Hepatocyte (in vitro differentiated cells): ENCODE measurements at places on chromosomes 12 and 14. TPM values are rescaled to one million over a fixed set of nuclear protein-coding genes. Genes with fewer than 3 reads are reported as not detected.
A peak's percentile ranks its signal among the peaks of the same experiment; 100 is the strongest.

DNA sequence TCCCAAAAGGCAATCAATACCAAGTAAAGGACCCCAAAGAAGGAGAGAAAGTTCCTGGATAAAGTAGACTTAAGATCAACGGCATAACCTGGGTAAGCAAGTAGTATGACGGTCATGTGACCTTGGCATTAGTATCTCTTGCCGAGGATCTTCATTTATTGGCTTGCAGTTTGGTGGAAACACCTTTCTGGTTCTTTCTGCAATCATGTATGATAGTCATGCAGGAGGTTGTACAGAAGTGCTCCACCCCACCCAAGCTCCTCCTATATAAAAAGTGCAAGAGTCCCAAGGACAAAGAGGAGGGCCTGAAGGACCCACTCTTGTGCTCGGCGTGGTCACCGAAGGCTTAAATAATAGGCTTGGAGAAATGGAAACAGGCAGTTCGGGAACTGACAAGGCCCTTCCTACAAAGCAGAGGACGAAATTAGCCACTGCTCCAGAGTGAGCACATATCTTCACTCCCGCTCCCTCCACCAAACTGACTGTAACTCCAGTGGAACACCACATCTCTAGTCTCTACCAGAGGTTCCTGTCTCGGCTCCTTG, 750 bp downstream of the CS start:
- peak overlapping the region; percentile 63 for H3K4me3 ChIP-seq
- H3K4me1 ChIP-seq, result peaks cover 17% of the 10 kb centered on the region
- H3K27ac ChIP-seq, result peak overlapping the region; percentile 94
- peak; percentile 32 for DNase-seq

DNA sequence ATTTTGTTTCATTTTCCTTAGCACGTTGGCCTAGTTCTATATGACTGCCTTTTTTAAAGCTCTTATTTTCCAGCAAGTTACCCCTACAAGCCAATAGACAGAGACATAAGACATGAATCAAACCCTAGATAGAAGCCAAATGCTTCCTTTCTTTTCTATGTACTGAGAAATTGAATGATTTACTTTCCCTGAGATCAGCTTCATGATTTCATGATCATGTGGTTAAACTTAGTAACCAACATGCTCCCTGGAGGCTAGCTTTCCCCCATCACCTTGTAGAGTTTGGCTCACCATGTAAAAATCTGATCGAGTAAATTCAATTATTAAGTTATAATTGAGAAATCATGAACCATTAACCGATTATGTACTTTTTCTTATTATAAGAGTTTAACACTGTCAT, 148.1 kb upstream of the LRIG3 start:
- no peaks in the 10 kb centered on the region for H3K4me1 ChIP-seq
- H3K4me3 ChIP-seq, result no peak overlapping the region

DNA sequence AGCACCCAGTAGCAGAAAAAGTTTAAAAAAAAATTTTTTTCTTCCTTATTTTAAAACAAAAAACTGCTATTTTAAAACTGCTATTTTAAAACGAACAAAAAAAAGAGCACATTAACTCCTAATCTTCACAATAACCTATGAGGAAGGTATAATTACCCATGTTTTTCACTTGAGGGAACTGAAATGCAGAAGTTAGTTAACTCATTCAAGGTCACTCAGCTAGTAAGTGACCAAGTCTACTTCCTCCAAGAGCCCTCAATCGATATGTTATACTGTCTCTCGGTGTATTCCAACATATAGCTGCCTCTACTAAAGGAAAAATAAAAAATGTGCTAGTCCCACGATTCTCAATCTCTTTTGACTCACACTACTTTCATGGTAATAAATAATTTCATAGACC, 7.8 kb downstream of the RPAP3 start:
- no peaks in the 10 kb centered on the region for H3K27me3 ChIP-seq
- no peak overlapping the region for H3K4me3 ChIP-seq
- H3K4me1 ChIP-seq, result no peaks in the 10 kb centered on the region
- H3K27ac ChIP-seq, result no peak overlapping the region

GRCh38 chr14:63717702-63718101, 10.2 kb downstream of the SGPP1 start:
- no peak overlapping the region for H3K27ac ChIP-seq
- no peaks in the 10 kb centered on the region for H3K27me3 ChIP-seq
- DNase-seq, result no peak
- H3K4me1 ChIP-seq, result no peaks in the 10 kb centered on the region
- H3K4me3 ChIP-seq, result no peak overlapping the region

- H3K36me3 ChIP-seq, result no peaks in the 10 kb centered on the region
- H3K4me1 ChIP-seq, result no peaks in the 10 kb centered on the region
- no peak overlapping the region for H3K27ac ChIP-seq
These were observed 309.0 kb downstream of the VRK1 start for GRCh38 chr14:97106166-97106565.

GRCh38 chr14:92943855-92944570, 21.1 kb downstream of the CHGA start:
- H3K36me3 ChIP-seq, result no peaks in the 10 kb centered on the region
- no peaks in the 10 kb centered on the region for H3K27me3 ChIP-seq
- H3K4me1 ChIP-seq, result no peaks in the 10 kb centered on the region
- H3K4me3 ChIP-seq, result no peak overlapping the region
- no peak for DNase-seq

DNA sequence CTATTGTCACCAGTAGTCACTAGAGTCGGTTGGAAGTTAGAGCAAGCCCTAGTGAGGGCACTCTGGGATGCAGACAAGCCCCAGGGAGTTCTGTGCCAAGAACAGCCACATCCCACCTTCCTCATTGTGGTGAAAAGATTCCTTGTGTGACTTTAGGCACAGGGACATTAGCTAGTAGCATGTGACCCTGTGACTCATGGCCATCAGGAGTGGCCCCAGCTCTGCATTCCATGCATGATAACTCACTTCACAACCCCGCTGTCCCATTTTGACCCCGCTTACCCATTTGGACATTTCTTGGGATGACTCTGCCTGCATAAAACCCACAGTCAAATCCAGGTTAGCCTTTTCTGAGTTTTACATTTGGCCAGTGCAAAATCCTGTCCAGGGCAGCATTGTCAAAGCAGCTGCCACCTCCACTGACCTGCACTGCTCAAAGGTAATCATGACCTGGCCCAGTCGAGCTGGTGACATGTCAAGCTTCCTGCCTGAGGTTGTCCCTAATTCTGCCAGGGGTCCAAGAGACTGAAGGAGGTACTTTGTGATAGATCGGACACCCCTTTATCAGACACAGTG, 430.5 kb downstream of the DPF3 start:
- H3K27ac ChIP-seq, result peak overlapping the region; percentile 48
- peak; percentile 41 for DNase-seq

DNA sequence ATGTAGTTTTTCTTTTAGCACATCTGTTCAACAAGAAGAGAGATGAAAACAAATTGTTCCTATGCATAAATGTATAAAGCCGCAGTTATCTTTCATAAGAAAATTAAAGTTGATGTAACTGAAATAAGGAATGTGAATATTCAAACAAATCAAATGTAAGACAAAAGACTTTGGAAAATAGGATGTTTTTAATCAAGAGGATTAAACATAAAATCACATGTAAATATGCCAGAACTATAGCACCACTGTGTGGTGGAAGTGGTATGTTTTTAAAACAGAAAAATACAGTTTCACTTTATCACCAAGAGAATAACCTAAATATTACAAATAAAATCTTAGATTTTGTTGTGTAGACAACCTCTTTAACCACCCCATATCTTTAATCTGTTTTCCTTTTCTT, 40.4 kb downstream of the CAPS2 start:
- H3K4me1 ChIP-seq, result peaks cover 3% of the 10 kb centered on the region
- no peak overlapping the region for H3K27ac ChIP-seq
- H3K36me3 ChIP-seq, result no peaks in the 10 kb centered on the region

- H3K36me3 ChIP-seq, result no peaks in the 10 kb centered on the region
- H3K27ac ChIP-seq, result no peak overlapping the region
- H3K4me3 ChIP-seq, result no peak overlapping the region
- no peaks in the 10 kb centered on the region for H3K27me3 ChIP-seq
- no peak for DNase-seq
These were observed 75.1 kb upstream of the ST8SIA1 start for GRCh38 chr12:22409377-22410164.

DNA sequence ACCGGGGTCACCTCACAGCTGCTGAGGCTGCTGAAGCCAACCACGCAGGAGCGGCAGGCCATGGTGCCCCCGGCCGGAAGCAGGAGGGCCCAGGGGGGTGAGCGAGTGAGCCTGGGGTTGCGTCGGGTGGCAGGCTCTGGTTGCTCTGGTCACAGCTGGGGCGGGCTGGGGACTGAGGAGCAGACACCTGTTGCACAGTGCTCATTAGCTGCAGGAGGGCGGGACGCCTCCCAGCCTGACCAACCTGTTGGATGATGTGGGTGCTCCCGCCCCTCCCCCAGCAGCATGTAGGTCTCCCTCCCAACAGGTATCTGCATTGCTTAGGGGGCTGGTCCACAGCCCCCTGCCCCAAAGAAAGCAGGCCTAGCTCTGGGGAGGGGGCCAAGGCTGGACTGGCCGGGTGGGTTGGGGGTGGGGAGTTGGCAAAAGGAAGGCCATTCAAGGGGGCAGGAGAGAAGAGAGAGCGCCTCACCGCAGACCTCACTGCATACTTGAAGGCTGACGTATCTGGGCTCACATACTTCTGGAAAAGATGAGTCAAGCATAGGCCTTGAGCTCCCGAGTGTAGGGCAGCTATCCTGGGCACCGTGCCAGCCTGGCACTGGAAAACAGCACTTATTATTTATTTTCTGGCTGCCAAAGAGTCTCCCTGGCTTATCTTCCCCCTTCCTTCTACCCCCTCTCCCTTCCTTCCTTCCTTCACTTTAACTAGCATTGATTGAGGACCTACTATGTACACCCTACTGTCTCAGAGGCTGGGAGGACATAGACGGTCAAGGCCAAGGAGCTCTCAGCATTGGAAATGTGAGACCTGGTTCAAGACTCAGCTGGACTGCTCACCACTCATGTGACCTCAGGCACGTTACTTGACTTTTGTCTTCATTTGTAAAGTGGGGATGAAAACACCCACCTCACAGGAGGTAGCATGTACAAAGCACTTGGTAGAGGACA, at the start of gene KRT80:
Gene KRT80, minus strand, starts transcription at position 174 of the 951 bp plus-strand sequence. Its CDS starts 112 bp downstream, at position 62.
- H3K27me3 ChIP-seq, result no peaks in the 10 kb centered on the region
- H3K36me3 ChIP-seq, result no peaks in the 10 kb centered on the region
- DNase-seq, result peak; percentile 94
- no peak within 1 kb of the TSS for H3K4me3 ChIP-seq
- H3K27ac ChIP-seq, result peak within 1 kb of the TSS; percentile 86

- H3K4me3 ChIP-seq, result no peak overlapping the region
- no peak overlapping the region for H3K27ac ChIP-seq
- H3K27me3 ChIP-seq, result no peaks in the 10 kb centered on the region
- no peaks in the 10 kb centered on the region for H3K4me1 ChIP-seq
- H3K36me3 ChIP-seq, result no peaks in the 10 kb centered on the region
- peak; percentile 69 for DNase-seq
These were observed 169.2 kb downstream of the PIK3C2G start for GRCh38 chr12:18430425-18431048.

DNA sequence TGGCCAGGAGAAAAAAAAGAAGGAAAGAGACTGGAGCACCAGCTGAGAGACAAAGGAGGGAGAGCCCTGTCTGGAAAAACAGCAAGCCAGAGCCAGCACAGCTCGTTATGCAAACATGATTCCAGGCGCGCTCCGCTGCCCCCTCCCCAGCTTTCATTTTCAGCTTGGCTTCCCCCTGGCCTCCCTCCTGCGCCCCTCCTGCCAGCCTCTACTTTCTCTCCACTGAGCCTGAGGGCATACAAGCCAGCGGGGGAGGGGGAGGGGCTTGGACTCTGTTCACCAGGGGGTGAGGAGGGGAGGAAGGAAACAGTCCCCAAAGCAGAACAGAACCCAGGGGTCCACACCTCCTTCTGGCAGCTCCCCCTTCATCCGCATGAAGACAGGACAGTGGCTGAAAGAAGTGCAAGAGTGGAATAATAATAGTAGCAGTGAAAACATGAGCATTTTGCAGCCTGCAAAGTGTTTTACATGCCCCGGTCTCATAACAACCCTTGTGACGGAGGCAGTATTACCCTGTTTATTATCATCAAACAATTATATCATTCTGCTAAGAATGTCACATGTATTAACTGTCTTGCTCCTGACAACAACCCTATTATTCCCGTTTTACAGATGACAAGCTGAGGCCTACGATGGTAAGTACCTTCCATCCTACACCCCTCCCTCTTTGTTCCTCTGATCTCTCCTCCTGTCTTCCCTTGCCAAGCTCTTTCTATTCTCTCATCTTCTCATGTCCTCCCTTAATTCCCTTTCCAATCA, 24.2 kb downstream of the SMUG1 start:
- DNase-seq, result no peak
- no peak overlapping the region for H3K27ac ChIP-seq
- peaks cover 46% of the 10 kb centered on the region for H3K4me1 ChIP-seq

Gene HOXC4
- 1.5 and 2.1 TPM in 2 replicates for total RNA-seq

Gene OAS3
- total RNA-seq, result 9.0 and 15.0 TPM in 2 replicates

Gene CD69
- 0.07 TPM in 1 of 2 replicates, not detected in the other for total RNA-seq

Gene IFNG-AS1
- not detected in 2 replicates for total RNA-seq

Gene TMEM119
- 69.7 and 70.1 TPM in 2 replicates for total RNA-seq

Gene TPH2
- not detected in 2 replicates for total RNA-seq

Gene LRTM2
- not detected in 2 replicates for total RNA-seq

Gene NCKAP5L
- 13.1 and 14.5 TPM in 2 replicates for total RNA-seq

Gene KMT2D
- total RNA-seq, result 18.2 and 37.3 TPM in 2 replicates

Gene C14orf180
- 1.2 and 2.4 TPM in 2 replicates for total RNA-seq
